ENCODE measurements at places on chromosomes 6 and 20.

- DNase-seq = no peak
Observed at GRCh38 chr6:155676346-155676745, 220.7 kb upstream of the NOX3 start.

GRCh38 chr6:39945626-39946025 is 11.4 kb upstream of the MOCS1 start:
- no peak for DNase-seq

DNA sequence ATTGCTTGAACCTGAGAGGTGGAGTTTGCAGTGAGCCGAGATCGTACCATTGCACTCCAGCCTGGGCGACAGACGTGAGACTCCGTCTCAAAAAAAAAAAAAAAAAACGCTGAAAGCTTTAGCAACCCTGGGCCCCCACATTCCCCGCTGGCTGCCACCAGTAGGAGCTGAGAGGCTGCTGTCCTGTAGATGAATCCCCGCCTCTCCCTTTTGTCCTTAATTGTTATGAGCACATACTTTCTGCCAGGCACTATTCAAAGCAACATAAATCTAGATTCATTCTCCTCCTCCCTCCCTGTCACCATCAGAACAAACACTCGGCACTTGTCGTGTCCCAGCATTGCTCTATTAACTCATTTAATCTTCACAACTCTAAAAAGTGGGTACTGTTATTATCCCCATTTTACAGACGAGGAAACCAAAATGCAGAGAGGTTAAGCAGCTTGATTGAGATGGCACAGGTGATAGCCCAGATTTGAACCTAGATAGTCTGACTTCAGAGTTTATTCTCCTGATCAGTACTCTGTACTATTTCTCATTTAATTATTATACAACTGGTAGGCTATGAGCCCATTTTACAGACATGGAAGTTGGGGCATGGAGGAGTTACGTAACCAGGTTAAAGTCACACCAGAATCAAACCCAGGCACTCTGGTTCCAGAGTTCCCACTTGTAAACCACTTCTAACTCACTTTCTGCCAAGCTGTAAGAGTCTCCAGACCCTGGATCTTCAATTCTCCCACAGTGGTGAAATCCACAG is 97.4 kb downstream of the EYA2 start:
- no peak for DNase-seq

DNA sequence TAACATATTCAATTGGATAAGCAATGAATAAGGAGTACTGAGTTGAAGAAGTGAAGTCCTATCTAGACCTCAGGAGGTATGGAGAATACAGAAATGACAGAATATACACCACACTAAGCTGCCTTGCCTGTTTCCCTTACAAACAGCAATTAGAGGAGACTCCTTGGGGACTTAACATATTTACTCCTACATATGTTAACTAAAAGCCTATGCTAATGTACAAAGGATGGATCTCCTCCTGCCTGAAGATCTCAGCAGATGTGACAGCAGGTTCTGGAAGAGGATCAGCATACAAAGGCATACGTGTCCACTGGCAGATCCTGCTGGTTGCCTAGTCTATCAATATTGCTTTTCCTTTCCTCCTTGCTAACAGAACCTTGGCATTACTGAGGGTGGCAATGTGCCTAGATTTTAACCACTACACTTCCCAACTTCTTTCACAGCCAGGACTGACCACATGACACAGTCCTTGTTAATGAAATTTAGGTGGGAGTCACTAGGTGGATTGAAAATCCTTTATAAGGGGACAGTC is 29.6 kb downstream of the PRKN start:
- DNase-seq = no peak

GRCh38 chr6:84597238-84597875 is 167.0 kb downstream of the TBX18 start:
- DNase-seq = no peak

GRCh38 chr6:89311853-89312531 is 3.1 kb downstream of the GABRR2 start:
- no peak for DNase-seq

DNA sequence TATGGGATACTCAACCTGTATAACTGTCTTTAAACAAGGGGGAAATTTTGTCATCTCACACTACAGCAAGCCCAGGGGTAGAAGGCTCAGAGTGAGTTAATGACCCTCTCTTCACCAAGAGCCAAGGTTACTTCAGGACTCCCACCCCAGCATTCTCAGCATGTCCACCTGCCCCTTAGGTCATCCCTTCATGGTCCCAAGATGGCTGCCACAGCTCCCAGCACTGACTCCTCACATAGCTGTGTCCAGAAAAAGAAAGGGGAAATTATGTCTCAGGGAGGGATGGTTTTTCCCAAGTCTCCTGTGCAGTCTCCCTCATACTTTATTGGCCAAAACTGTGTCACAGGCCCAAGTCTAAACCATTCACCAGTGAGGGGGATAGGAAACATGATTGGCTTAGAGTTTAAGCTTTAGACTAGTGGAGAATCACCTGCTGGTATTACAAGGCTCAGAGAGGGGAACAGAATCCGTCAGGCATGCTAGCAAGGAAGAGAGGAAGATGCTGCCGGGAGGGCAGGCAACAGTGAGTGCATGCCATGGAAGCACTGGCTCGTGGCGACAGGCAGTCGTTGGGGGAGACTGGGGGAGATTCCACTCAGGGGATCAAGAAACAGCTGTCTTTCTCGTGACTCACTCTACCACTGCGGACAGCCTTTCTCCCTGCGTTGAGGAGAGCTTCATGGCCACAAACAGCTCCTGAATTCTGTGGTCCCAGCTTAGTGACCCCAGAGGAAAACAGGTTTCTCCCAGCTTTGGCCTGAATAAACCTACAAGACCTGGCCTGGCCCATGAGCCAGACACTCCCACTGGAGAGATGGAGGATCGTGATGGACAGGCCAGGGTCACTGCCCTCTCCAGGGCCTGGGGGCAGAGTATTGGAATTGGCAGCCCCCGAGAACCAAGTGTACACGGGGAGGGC is 37.2 kb downstream of the HM13 start:
- DNase-seq = no peak

DNA sequence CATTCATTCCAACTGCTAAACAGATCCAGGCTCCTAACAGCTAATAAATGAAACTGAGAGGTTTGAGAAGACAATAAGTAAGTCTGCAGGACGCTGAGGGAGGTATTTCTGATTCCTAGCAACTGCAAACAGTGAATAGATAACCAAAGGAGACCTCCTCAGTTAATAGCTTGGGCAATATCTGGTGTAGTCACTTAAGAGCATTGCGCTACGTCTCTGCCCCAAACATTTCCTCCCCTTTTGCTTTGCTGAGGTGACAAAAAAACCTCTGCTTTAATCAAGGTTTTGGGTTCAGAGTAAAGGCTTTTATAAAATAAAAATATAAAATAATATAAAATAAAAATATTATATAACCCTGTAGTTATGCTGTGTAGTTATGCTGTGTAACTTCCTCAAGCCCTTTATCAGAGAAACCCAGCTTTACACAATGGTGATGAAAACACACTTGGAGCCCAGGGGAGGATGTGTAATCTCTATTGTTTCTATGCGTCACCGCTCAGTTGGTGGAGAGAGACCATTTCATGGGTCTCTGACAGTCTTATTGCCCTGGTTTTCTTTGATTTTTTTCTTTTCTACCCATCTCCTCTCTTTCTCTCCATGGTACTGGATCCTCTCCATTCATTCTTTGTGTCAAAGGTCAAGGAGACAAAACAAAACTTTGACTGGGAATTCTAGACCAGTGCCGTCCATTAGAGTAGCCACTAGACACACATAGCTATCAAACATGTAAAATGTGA is 18.9 kb upstream of the CALHM5 start:
- no peak for DNase-seq

DNA sequence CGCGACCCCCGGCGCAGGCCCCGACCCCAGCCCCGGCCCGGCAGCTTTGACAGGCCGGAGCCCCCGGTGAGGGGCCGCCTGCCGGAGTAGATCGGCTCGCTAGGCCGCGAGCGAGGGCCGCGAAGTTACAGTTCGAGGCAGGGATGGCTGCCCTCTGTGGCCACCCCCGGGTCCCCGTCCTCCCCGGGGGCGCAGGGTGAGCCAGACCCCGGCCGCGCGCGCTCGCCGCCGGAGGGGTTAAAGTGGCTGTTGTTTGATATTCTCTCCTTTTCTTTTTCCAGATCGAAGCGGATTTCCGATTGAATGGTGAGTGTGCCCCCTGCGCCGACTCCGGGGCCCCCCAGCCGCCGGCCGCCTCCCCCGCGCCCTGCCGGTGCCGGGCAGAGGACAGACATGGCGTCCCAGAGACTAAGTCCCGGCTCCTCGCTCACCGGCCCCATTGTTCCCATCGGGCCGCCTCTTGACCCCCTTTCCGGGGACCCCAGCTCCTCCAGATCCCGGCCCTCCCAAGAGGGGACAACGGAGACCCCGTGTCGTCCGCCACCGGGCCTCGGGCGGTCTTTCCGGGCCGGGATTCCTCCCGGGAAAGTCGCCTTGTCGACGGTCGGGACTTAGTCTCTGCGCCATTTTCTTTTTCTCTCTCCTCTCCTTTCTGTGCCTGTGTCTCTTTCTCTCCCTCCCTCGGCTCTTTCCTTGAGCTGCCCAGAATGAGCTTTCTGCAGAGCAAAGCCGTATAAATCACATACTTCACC is 704 bp downstream of the TOP1 start:
- peak; percentile 59 for DNase-seq

- DNase-seq = no peak
Observed at GRCh38 chr6:52365317-52365716, 3.4 kb downstream of the PAQR8 start.

- no peak for DNase-seq
Observed at GRCh38 chr6:36739947-36740817, 42.6 kb downstream of the RAB44 start.

DNA sequence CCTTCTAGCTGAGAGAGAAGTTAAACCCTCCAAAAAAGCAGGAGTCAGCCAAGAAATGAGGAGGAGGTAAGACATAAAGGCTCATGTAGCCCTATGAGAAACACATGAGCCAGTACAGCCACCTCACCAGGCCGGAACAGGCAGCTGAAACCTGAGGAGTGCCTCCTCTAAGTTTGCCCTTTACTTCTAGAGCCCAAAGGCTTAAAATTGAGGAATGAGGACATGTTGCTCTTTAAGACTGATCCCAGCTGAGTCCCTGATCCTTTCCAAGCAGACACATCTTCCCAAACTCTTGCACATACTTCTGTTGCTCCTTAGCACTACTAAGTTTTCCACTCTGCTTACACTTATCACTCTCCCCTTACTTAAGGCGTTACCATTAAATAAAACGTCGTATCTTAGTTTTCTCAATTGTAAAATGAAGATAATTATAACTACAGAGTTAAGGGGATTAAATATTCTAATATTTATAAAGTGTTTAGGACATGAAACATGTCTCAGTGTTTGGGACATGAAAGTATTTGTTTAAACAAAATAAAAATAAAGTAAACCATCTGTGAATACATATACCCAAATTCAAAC is 124.0 kb downstream of the OGFRL1 start:
- DNase-seq = no peak

DNA sequence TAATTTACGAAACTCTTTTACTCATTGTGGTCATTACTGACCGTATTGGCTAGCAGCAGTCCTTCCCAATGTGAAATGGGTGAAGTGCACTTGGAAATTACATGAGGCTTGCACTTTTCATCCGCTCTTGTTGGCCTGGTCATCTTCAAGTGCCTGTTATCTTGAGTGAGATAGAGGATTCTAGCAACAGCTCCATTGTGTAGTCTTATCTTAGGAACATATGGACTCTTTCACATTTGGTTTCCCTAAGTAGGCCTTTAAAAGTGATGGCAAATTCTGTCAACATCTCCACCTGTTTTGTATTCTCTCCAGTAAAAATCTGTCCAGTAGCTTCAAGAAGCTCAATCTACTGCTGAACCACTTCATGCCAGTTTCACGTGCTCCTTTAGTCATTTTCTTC is 114.8 kb upstream of the MARCKS start:
- DNase-seq = no peak

GRCh38 chr6:7152462-7152861 is 44.7 kb downstream of the RREB1 start:
- no peak for DNase-seq

- DNase-seq = no peak
Observed at GRCh38 chr20:40457404-40457803, 231.6 kb downstream of the MAFB start.

GRCh38 chr6:156890627-156891314 is 113.6 kb downstream of the ARID1B start:
- no peak for DNase-seq

GRCh38 chr6:14095437-14095836 is 22.1 kb upstream of the CD83 start:
- DNase-seq = no peak

DNA sequence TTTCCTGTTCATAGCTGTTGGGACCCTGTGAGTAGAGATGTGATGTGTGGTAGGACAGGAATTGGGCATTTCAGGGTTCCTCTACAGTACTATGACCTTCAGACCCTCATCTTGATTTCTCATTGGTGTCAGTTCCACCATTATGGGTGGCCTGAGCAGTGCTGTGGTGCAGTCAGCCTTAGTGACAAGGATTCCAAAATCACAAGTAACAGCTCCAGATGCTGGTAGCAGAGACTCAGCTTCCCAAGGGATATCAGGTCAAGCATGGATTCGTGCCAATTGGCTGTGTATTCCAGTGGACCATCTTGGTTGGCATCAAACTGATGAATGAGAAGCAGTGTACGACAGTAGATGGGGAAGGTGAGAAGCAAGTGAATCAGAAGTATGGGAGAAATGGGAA is 3.8 kb downstream of the SMIM26 start:
- DNase-seq = no peak

GRCh38 chr6:49636713-49637349 is at the start of gene RHAG:
TSS of gene RHAG (minus strand) at chr6:49636839. CDS start at chr6:49636812, 27 bp downstream.
- no peak for DNase-seq

DNA sequence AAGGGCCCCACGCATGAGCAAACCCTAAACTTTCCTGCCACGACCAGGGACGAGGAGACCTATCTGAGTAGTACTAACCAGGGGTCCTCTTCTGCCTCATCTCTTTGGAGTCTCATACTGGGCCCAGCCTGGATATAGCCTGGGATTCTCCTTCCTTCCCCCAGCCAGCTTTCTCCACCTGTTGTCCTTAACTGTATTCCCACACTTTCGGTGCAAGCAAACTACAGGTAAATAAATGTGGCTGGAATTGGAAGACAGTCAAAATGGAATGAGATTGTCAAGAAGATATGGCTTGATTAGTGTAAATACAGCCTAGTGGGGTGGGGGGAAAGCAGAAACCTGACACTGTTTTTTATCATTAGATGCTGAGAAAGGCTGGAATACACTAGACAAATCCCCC is 23.5 kb upstream of the LY86 start:
- DNase-seq = no peak

DNA sequence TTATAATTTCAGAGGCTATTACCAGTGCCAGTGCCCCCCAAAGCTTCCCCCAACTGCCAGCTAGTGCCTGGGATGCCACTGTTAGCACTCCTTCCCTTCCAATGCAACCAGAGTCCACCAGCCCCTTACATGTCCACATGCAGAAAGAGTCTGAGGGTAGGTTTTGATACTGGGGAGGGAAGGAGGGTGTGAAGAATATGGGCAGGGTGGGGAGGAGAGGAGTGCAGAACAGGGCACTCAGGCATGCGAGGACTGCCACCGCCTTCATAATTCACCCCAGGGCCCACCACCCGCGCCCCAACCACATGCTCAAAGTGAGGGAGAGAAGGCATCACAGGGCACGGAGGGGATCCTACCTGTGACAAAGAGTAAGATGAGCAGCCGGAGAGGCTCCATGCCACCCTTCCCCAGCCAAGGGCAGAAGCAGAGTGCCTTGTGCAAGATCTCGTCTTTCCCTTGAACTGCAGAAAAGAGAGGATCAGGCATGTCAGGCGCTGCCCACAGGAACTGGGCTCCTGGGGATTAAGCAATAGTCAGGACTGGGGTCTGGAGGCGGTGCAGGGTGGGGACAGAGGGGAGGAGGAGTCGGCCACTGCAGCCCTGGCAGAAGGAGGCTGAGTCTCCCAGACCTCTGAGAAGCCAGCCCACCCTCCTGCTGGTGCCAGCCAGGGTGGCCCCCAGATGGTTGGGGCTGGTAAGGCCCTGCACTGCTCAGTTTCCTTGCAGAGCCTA is at the start of gene TREM2:
TSS of gene TREM2 (minus strand) at position 430 of the 732 bp plus-strand sequence. CDS start at position 396, 34 bp downstream.
- DNase-seq = no peak
